Naive thymus-derived CD8-positive, alpha-beta T cell (primary cell): ENCODE measurements at places on chromosomes 4 and X. TPM values are rescaled to one million over a fixed set of nuclear protein-coding genes. Genes with fewer than 3 reads are reported as not detected.

DNA sequence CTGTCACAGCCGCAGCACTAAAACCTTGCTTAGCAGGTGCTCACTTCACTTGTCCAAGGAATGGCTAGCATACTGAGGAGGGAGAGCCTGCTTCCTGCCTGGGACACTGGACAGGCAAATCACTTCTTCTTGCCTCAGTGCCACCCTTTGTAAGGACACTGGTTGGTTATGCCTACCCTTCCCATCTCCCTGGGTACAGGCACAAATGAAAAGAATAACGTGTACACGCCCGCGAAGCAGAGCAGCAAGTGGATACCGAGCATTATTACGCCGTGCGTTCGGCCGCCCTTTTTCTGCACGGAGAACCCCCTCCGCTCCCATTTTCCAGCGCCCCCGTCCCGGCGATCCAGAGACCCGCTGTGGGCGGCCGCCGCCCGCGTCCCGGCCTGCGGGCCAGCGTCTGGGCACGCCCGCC lies 338 bp upstream of the KLHL2 start:
- peak; percentile 19 for DNase-seq

DNA sequence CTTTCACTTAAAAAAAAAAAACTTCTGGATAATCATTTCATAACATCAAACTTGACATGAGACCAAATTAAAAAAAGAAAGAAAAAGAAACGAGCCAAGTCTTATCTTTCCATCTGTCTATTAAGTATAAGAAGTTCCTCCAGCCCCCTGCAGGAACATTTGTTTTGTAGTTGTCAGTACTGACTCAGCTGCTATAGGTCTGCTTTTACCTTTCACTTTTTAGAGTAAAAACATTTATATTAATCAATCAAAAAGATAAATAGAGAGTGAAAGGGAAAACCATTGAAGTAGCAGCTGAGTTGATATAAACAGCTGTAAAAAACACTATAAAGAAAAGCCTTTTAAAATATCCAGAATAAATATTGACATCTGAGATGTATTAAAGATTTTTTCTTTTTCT lies 46.1 kb downstream of the CCDC158 start:
- DNase-seq, result no peak

- no peak for DNase-seq
Observed at GRCh38 chr4:42676066-42676951, 19.4 kb upstream of the ATP8A1 start.

- DNase-seq, result no peak
Observed at GRCh38 chr4:72604324-72604723, 35.3 kb upstream of the ADAMTS3 start.

DNA sequence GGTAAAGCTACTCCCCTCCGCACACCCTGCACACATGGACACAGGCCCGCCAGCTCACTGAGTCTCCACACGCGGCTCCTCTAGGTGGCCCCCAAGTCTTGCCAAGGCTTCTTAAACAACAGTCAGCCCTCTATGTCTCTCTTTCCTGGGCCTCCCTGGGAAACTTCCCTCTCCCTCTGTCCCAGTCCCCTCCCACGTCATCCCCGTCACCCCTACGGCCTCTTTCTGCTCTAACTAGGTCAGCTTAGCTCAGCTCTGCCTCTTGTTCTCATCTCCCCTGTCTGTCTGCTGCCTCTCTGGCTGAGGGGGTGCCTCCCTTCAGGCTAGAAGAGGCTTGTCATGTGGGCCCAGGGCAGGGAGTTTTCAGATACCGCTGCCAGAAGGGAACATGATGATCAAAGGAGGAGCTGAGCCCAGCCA lies 38.8 kb downstream of the SEPTIN6 start:
- DNase-seq, result peak; percentile 22

- DNase-seq, result no peak
Observed at GRCh38 chr4:163003979-163004378, 162.7 kb downstream of the NAF1 start.

DNA sequence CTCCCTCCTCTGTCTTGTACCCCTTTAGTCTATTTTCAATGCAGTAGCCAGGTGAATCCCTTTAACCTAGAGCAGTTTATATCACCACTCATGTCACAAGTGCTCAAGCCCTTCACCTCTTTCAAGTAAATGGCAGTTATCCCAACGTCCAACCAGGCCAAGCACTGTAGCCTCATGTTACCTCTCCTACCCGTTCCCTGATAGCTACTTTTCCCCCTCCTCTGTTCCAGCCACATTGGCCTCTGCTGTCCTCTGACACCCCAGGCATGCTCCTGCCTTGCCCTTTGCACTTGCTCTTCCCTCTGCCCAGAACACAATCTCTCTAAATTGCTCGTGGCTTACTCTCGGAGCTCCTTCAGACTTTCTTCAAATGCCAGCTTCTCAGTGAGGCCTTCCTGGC lies 15.2 kb downstream of the GUCY1B1 start:
- DNase-seq, result no peak

- DNase-seq, result no peak
Observed at GRCh38 chr4:147560625-147561024, 56.6 kb upstream of the TMEM184C start.

TCEAL7 gene
- polyA plus RNA-seq, result not detected

DNA sequence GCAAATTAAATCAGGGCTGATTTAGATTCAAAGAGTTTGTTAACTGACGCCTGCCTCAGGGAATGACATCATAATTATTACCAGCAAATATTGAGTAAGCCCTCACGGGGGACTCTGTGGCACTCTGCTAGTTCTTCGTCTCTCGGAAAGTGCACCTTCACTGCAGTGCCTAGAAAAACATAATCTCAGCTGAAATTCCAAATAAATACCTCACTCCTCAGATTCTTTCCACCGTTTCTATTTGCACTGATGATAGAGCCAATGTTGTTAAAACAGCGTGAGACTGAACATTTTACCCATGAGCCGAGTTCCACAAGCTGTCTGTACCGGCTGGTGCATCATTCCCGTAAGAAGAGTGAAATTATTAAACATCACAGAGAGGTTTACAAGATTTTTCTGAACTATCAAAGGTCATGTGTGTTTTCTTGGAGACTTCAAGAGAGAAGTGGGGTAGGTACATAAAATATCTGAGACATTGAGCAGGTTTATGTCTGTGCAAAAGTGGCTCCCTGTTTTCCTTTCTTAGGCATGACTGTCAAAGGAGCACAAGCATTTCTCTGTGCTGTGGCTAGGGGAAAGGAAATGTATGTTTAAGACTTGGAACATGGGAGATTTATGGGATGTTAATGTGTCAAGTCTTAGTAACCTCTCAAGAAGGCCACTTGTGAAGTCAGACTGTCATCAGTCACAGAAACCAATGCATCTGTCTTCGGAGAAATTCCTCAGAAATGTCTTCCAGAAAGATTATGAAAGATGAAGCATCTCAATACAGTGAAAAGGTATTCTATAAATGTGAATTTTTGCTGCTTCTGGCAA lies 119.6 kb downstream of the CBLL2 start:
- DNase-seq, result no peak

TLR1 gene
- polyA plus RNA-seq, result 7.9 TPM

- no peak for DNase-seq
Observed at GRCh38 chr4:23441530-23442069, 448.2 kb downstream of the PPARGC1A start.

FAM120C gene
- polyA plus RNA-seq, result 6.9 TPM

CNGA1 gene
- not detected for polyA plus RNA-seq

- DNase-seq, result no peak
Observed at GRCh38 chr4:168098248-168098717, 5.9 kb downstream of the ANXA10 start.

- no peak for DNase-seq
Observed at GRCh38 chr4:26807330-26807729, 53.3 kb upstream of the STIM2 start.

- no peak for DNase-seq
Observed at GRCh38 chr4:145289403-145290076, 109.2 kb upstream of the OTUD4 start.

- no peak for DNase-seq
Observed at GRCh38 chr4:66376396-66376795, 706.1 kb upstream of the EPHA5 start.

SYNPO2 gene
- polyA plus RNA-seq, result 0.31 TPM

- DNase-seq, result no peak
Observed at GRCh38 chrX:129953334-129953648, 29.1 kb upstream of the BCORL1 start.

DNA sequence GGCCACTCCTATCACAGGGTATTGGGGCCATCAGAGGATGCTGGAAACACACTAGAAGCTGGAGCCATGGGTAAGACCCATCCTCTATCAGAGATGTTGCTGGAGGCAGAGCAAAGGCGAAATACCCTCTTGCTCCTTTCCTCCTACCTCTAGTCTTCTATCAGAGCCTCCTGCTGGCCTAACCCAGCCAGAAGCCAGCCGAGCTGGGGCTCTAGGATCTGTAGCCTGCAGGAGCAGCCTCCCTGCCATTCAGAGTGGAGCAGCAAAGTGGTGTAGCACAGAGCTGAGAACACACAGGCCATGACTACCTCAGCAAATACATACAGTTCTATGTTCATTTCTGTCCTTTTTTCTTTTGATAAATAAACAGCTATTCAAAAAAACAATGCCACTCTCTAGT lies 35.7 kb downstream of the GATB start:
- DNase-seq, result no peak

GASK1B gene
- polyA plus RNA-seq, result not detected
